NCI-H1694 (cell line): ENCODE measurements at places on chromosomes 11 and 22.

GRCh38 chr11:76623884-76624419 lies 46.6 kb downstream of the LRRC32 start:
- no peak for DNase-seq

GRCh38 chr11:60970369-60970774 lies 1.1 kb upstream of the CD6 start:
- no peak for DNase-seq

GRCh38 chr11:70627219-70627618 lies 228.9 kb downstream of the CTTN start:
- no peak for DNase-seq

DNA sequence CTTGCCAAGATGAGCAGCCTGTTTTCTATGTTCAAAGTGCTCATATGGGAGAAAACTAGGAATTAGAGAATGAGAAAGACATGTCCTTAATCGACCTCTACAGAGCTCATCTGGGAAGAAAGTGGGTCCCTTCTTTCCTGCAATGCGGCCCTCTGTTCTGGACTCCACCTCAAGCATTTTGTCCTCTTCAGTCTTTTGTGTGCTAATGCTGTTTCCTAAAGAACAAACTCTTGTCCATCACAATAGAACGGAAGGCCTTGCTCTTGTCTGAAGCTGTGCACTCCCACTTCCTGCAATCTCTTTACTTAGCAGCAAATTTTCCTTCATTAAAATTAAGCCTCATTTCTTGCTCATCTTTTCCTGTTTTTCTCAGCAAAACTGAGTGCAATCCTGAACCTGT lies 206.6 kb downstream of the OPCML start:
- DNase-seq: no peak

- no peak for DNase-seq
Measured at GRCh38 chr11:72222106-72222891, 2.3 kb upstream of the INPPL1 start.
